Progenitor cell of endocrine pancreas (in vitro differentiated cells): ENCODE measurements at places on chromosomes 3 and 15. TPM values are rescaled to one million over a fixed set of nuclear protein-coding genes. Genes with fewer than 3 reads are reported as not detected.
A peak's percentile ranks its signal among the peaks of the same experiment; 100 is the strongest.

DNA sequence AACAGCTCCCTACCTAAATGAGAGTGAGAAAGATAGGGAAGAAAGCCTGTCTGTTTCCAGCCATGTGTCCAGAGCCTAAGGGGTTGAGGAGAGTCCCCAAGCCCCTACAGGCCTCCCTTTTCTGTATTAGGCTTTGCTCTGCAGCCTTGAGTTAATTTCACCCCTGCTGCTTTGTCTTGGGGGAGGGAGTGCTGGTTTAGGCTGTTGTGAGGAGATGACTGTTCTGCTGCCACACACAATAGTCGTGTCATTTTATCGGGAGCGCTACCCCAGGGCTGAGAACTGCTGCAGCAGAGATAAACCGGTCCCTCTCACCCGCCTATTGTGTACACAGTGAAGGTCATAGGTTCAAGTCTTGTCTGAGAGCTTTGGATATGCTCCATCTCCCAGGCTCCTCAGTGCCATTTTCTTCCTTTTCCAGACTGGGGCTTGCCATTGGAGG, 1.4 kb downstream of the ZNF609 start:
- DNase-seq = no peak
- peak overlapping the region; percentile 85 for H3K4me3 ChIP-seq
- peak overlapping the region; percentile 92 for H3K27ac ChIP-seq
- H3K4me1 ChIP-seq = peaks cover 70% of the 10 kb centered on the region

DNA sequence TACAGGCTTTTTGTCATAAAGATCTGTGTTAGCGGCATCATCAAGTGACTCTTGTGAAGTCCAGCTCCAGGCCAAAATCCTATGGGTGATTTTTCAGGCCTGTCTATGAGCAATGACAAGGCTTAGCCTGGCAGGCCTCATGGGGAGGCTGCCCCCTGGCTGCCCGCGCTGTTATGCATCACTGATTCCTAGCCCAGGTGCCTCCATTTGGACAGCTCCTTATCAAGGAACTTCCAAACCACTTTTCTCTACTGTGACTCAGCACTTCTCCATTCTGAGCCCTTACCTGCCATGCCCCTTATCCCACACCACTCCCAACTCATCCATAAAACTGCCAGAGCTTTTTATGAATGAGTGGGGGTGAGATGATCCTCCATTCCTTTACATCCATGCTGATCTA, 91.5 kb upstream of the C3orf80 start:
- peaks cover 7% of the 10 kb centered on the region for H3K27me3 ChIP-seq
- no peaks in the 10 kb centered on the region for H3K4me1 ChIP-seq
- no peak for DNase-seq
- no peak overlapping the region for H3K4me3 ChIP-seq
- H3K36me3 ChIP-seq = no peaks in the 10 kb centered on the region

- H3K4me1 ChIP-seq = peaks cover 74% of the 10 kb centered on the region
- DNase-seq = peak; percentile 14
- H3K27ac ChIP-seq = peak overlapping the region; percentile 97
- H3K27me3 ChIP-seq = no peaks in the 10 kb centered on the region
- peak overlapping the region; percentile 86 for H3K4me3 ChIP-seq
These were observed 278.0 kb downstream of the FOXP1 start for GRCh38 chr3:71305231-71306206.

DNA sequence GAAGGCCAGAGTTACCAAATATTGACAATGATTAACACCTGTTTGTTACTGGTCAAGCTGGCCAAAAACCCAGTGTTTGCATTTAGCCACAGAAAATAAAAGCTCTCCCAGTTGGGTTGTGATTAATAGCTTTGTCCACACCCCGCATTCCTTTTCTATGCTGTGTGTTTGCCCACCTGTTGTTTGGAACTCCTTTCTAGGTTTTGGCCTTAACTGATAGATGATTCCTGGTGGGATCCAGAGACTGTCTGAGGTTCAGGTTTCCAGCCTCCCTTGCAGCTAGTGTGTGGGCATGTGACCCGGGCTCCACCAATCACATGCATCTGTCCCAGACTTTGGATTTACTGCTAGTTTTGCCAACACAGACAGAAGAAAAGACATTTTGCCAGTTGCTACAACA, 83.8 kb downstream of the PTPRG start:
- peaks cover 4% of the 10 kb centered on the region for H3K4me1 ChIP-seq
- no peak overlapping the region for H3K4me3 ChIP-seq
- H3K27me3 ChIP-seq = no peaks in the 10 kb centered on the region
- DNase-seq = no peak
- peak overlapping the region; percentile 92 for H3K27ac ChIP-seq
- H3K36me3 ChIP-seq = peaks cover 28% of the 10 kb centered on the region

DNA sequence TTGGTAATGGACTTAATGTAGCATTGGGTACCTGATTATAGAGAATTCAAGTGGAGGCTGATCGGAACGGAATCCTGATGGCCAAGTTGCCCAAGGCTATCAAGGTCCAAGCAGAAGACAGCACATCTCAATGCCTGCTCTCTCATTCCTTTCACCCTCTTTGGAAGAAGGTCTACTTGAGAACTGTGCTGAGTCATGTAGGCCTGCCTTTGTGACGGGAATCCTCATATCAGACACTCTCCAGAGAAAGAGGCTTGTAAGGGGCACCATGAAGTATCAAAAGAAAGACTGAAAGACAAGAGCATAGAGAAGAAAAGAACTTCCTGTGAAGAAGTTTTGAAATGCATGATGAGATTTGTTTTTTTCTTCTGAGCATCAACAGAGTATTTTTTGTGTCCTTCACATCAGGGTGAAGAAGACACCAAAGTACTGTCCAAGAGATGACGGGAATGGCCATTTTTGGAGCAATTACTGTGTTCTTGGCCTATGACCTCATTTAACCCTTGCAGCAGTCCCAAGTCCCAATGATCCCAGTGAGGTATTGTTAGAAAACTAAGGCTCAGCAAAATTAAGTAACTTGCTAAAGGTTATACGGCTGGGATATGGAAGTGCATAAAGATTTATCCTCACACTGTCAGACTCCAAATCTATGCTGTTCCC, 13.2 kb upstream of the LARP6 start:
- no peak overlapping the region for H3K4me3 ChIP-seq
- H3K36me3 ChIP-seq = peaks cover 1% of the 10 kb centered on the region
- peaks cover 6% of the 10 kb centered on the region for H3K4me1 ChIP-seq
- no peaks in the 10 kb centered on the region for H3K27me3 ChIP-seq
- DNase-seq = no peak

GRCh38 chr3:43364494-43364893, 78.2 kb downstream of the SNRK start:
- peaks cover 5% of the 10 kb centered on the region for H3K36me3 ChIP-seq
- H3K4me3 ChIP-seq = no peak overlapping the region
- DNase-seq = no peak
- no peak overlapping the region for H3K27ac ChIP-seq

DNA sequence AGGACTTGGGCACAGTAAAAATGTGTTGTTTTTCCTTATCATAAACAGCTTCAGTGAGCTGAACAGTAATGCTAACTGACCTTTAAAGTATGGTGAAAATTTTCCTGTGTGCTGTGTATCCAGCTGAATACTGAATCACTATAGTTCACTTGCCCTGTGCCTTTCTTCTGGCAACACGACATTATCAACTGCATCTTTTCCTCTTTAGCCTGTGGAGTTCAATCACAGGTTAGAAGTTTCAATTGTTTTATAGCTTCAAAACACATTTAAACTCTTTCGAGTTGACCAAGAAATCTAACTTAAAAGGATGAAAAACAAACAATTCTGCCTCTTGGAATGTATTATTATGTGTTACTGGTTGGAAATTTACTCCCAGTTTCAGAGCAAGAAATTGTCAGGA, 1120.7 kb upstream of the ALCAM start:
- no peak overlapping the region for H3K4me3 ChIP-seq
- DNase-seq = no peak
- H3K4me1 ChIP-seq = no peaks in the 10 kb centered on the region
- no peaks in the 10 kb centered on the region for H3K27me3 ChIP-seq
- H3K36me3 ChIP-seq = no peaks in the 10 kb centered on the region

DNA sequence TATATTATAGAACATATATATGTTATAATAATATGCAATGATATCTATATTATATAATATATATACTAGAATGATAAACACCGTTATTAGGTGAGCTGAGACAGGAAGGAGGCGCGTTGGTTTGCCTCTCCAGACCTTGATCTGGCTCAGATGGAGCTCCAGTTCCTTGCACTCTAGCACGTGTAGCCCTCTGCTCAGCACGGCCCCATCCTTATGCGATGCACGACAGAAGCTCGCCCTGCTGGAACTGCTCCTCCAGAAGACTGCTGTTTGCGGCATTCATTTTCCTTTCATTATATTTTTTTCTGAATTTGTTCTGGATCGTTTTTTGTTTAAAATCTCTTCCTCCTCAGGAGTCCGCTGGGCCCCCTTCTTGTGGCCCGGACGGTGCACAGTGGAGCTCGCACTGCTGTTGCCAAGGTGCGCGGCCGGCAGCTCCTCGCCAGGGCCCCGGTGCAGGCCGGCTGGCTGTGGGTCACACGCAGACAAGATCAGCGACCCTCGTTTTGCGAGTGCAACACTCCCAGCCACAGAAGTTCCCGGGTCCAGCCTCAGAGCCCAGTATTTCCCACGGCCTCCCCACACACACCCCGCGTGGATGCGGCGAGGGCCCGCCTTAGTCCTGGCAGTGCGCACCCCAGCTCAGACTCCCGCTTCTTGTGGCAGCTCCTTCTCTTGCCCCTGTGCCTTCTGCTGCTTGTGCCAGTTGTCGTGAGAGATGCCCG, 112.2 kb downstream of the CHL1 start:
- H3K27me3 ChIP-seq = peaks cover 5% of the 10 kb centered on the region
- no peak for DNase-seq

DNA sequence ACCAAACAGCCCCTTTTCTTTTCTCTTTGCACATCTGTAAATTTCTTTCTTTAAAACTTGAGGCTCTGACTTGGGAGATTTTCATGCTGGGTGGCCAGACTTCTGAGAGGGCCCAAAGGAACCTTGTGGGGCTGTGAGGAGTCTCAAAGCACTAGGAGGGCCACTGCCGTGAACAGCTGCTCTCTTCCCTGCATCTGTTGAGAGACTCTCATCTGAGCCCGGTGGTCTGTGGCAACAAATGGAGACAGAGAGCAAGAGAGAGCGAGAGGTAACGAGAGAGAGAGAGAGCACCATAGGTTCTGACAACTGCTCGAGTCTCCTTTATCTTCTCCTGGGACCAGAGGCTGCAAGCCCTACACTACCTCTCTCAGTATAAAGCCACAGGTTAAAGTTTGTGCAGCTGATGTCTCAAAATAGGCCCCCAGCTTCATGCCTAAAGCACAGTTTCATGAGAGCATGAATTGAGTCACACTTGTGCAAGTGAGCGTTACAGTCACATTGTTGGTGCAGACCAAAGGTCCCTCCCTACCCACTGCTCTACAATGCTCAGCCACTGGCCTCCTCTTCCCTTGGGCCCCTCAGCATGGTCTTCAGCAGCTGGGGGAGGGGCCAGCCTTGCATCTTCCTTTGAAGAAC, 60.7 kb downstream of the ZNF621 start:
- H3K27ac ChIP-seq = no peak overlapping the region
- H3K27me3 ChIP-seq = peaks cover 47% of the 10 kb centered on the region
- H3K4me1 ChIP-seq = peaks cover 13% of the 10 kb centered on the region
- no peak for DNase-seq
- H3K36me3 ChIP-seq = no peaks in the 10 kb centered on the region

- H3K27ac ChIP-seq = no peak overlapping the region
- H3K27me3 ChIP-seq = no peaks in the 10 kb centered on the region
- H3K4me1 ChIP-seq = no peaks in the 10 kb centered on the region
- no peak for DNase-seq
These were observed 52.1 kb upstream of the GNB5 start for GRCh38 chr15:52243286-52243685.

DNA sequence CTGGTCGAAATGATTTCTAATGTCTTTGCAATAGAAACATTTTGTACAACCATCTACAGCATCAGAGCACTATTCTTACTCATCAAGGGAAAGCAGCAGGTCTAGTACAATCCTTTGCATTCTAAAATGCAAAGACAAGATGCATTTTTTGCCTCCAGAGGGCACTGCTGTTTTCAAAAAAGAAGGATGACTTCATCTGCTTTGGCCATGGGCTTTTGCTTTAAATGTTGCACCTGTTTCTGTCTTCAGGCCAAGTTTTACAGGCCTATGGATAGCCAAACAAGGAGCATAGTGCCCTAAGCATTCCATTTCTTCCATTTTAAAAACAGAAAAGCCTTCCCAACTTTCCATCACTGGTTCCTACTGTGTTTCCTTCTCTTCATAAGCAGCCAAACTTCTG, 3.4 kb downstream of the PARP9 start:
- peaks cover 9% of the 10 kb centered on the region for H3K4me1 ChIP-seq
- no peaks in the 10 kb centered on the region for H3K27me3 ChIP-seq
- H3K4me3 ChIP-seq = no peak overlapping the region
- peak; percentile 18 for DNase-seq
- peaks cover 1% of the 10 kb centered on the region for H3K36me3 ChIP-seq
- no peak overlapping the region for H3K27ac ChIP-seq

DNA sequence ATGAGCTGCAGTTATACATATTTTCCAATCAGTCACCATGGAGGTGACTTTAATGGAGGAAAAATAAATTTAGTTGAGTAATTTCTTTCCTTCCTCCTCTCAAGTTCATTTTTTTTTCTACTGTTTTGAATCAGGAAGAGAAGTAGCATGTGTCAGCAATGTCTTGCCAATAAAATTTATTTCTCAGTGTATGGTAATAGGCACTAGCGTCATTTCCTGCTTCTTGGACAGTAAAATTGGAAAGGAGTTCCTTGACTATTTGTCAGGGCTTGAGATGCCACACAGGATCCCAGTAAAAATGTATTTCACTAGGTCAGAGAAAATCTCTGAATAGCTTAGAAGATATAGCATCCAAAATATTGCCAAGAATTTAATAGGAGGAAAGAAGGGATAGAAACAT, 605.9 kb downstream of the ROBO1 start:
- DNase-seq = no peak
- no peaks in the 10 kb centered on the region for H3K27me3 ChIP-seq
- H3K27ac ChIP-seq = no peak overlapping the region
- H3K4me1 ChIP-seq = no peaks in the 10 kb centered on the region
- H3K4me3 ChIP-seq = no peak overlapping the region
- H3K36me3 ChIP-seq = no peaks in the 10 kb centered on the region

- H3K4me3 ChIP-seq = no peak overlapping the region
- no peaks in the 10 kb centered on the region for H3K36me3 ChIP-seq
- H3K4me1 ChIP-seq = no peaks in the 10 kb centered on the region
- no peaks in the 10 kb centered on the region for H3K27me3 ChIP-seq
- no peak for DNase-seq
These were observed 39.8 kb upstream of the FGF7 start for GRCh38 chr15:49383266-49383665.

DNA sequence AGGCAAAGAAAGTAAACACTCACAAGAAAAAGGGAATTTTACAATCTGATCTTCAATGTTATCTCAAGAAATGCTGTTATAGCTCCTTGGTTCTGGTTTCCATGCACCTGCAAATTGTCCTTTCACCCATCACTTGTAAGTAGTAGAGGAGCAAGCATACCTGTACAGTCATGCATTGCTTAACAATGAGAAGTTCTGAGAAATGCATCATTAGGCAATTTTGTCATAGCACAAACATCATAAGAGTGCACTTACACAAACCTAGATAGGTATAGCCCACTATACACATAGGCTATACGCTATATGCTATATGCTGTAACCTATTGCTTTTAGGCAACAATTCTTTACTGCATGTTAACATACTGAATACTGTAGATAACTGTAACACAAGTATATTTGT, 672.3 kb downstream of the FHIT start:
- H3K36me3 ChIP-seq = no peaks in the 10 kb centered on the region
- no peak overlapping the region for H3K27ac ChIP-seq
- H3K4me3 ChIP-seq = no peak overlapping the region
- no peaks in the 10 kb centered on the region for H3K27me3 ChIP-seq

- H3K4me1 ChIP-seq = peaks cover 15% of the 10 kb centered on the region
- DNase-seq = no peak
- no peak overlapping the region for H3K27ac ChIP-seq
- H3K36me3 ChIP-seq = peaks cover 10% of the 10 kb centered on the region
- no peak overlapping the region for H3K4me3 ChIP-seq
These were observed 30.4 kb downstream of the UBE3A start for GRCh38 chr15:25408428-25408827.

HIGD2B gene
- not detected in 2 replicates for total RNA-seq

SNTN gene
- 0.26 TPM in 1 of 2 replicates, not detected in the other for total RNA-seq

EPHA6 gene
- total RNA-seq = 16.5 and 17.3 TPM in 2 replicates

RIOX2 gene
- 16.4 and 18.2 TPM in 2 replicates for total RNA-seq

TGFBR2 gene
- 21.1 and 21.2 TPM in 2 replicates for total RNA-seq
